ENCODE measurements at places on chromosomes 6 and 20.

DNA sequence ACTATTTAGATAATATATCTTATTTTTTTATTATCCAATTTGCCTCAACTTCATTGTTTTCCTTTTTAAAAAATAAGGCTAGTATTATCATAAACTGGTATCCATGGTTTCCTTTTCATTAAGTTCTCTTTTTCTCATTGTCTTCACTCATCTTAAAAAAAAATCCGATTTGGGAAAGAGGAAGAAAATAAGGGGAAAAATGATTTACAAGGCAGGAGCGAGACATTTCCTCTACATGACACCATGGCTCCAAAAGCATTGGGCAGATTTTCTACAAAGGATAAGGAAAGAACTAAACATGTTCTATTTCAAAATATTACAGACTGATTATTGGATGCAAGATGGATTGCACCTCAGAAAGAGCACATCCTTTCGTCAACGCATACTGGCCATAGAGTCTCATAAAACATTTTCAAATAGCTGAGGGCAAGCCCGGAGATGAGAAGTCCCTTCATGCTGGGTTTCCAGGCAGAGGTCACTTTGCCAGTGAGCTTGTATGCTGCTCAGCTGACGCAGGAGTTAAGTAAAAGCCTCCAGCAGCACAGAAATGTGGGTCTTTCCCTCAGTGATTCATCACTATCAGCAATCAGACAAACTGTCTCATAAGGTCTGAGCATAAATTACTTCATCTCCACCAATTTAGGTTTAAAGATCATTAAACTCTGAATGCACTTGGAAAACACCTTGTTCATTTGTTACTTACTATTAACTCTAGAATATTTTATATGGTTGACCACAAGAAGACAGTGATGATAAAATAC, 129.0 kb upstream of the TNFAIP3 start:
- no peaks in the 10 kb centered on the region for H3K4me1 ChIP-seq
- H3K4me3 ChIP-seq, result no peak overlapping the region
- H3K27ac ChIP-seq, result no peak overlapping the region
- H3K36me3 ChIP-seq, result no peaks in the 10 kb centered on the region
- peaks cover 7% of the 10 kb centered on the region for H3K27me3 ChIP-seq
- no peak for DNase-seq

GRCh38 chr20:62739581-62740285, 31.1 kb downstream of the NTSR1 start:
- H3K36me3 ChIP-seq, result no peaks in the 10 kb centered on the region
- H3K27ac ChIP-seq, result peak overlapping the region; percentile 98
- peak; percentile 40 for DNase-seq
- H3K4me1 ChIP-seq, result peaks cover 26% of the 10 kb centered on the region

DNA sequence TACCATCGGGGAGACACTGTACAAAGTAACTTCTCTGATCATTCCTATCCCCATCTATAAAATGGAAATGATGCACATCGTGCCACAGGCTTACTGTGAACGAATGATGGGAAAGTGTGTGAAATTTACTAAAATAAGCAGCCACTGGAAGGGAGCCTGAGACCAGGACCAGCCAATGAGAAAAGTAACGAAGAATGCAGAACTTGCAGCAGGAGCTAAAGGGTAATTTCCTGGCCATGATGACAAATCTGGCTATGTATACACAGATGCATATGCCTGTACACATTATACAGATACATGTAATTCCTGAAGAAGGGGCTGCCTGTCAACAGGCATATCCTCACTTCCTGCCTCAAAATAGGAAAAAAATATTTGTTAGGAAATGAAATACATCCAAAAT, 47.4 kb downstream of the GMDS start:
- no peaks in the 10 kb centered on the region for H3K27me3 ChIP-seq
- no peaks in the 10 kb centered on the region for H3K4me1 ChIP-seq
- no peak overlapping the region for H3K4me3 ChIP-seq
- DNase-seq, result no peak
- H3K36me3 ChIP-seq, result no peaks in the 10 kb centered on the region

DNA sequence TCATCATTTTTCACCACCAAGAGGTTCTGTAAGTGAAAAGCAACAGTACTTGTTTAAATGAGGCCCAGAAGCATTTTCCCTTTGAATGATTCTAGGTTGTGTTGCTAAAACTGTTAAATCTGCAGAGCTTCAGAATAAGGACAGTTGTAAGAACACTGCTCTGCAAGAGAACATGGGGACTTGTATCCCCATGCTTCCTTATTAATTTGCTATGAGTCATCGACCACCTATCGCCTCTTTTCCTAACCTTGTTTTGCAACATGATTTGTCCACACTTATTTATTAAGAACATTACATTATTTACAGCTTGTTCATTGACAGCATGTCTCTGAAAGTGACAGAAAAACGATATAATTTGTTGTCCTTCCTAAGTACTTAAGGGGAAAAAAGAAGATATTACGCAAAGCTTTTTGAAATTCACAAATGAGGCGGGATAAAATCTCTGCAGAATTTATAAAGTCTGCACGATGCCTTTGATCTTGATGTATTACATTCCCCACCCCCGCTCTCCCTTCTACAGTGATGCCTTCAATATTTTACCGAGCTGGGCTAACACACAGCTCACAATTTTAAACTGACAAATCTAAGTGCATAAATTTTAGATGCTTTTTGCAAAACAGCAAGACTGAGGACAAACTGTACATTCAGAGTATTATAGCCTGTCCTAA, 220.0 kb upstream of the SPTLC3 start:
- DNase-seq, result no peak
- no peaks in the 10 kb centered on the region for H3K27me3 ChIP-seq
- no peaks in the 10 kb centered on the region for H3K36me3 ChIP-seq
- H3K4me1 ChIP-seq, result no peaks in the 10 kb centered on the region

DNA sequence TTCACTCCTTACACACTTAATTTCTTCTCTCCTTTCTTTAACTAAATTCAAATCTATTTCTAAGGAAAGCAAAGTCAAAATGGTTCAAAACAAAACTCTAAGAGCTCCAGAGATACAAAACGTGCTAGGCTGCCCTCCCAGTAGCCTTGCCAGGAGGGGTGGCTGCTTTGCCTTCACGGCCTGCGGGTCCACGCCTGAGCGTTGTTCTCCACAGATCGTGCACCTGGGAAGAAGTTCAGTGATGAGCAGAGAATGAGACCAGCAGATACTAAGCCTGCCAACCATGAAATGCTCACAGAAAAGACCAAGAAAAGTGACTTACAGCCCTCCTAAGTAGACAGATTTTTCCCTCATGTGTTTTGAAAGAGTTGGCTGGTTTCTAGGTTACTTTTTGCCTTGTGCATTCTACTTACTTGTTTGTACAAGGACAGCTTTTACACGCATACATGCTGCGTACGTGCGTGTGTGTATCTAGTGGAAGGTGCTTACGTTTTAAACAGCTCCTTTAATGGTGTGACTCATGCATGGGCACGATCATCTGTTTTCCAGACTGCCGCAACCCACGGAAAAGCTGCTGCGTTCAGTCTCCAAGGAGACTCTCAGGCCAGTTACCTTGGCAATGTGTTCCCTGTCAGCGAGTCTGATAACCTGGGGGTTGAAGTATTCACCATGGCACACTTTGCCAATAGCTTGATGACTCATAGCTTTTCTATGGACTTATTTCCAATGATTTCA, 32.4 kb upstream of the PBOV1 start:
- no peak overlapping the region for H3K4me3 ChIP-seq
- no peak overlapping the region for H3K27ac ChIP-seq
- no peaks in the 10 kb centered on the region for H3K4me1 ChIP-seq
- no peak for DNase-seq

DNA sequence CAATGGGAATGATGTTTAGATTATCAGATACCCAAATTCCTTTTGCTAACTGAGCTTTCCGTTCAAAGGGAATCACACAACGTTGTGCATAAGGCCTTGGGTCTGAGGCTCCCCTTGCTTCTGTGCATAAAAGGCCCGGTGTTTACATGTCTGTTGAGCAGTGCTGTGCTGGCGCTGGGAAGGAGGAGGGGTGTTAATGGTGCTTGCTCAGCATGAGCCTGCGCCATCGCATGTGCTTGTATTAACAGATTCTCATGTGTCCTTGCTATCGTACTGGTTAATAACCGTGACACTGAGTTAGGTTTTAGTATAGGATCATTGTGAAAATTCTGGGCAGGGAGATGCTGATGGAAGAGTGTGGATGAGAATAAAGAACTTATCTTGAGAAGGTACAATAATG, 62.3 kb upstream of the TRAF3IP2 start:
- H3K27ac ChIP-seq, result peak overlapping the region; percentile 46
- H3K36me3 ChIP-seq, result peaks cover 13% of the 10 kb centered on the region
- no peak overlapping the region for H3K4me3 ChIP-seq
- no peak for DNase-seq
- peaks cover 38% of the 10 kb centered on the region for H3K27me3 ChIP-seq

- no peak overlapping the region for H3K27ac ChIP-seq
- H3K4me1 ChIP-seq, result no peaks in the 10 kb centered on the region
- peaks cover 3% of the 10 kb centered on the region for H3K27me3 ChIP-seq
- DNase-seq, result no peak
- no peak overlapping the region for H3K4me3 ChIP-seq
Observed at GRCh38 chr20:37932919-37933318, 30.0 kb downstream of the VSTM2L start.

GRCh38 chr6:129736105-129736504, 26.1 kb upstream of the ARHGAP18 start:
- H3K36me3 ChIP-seq, result no peaks in the 10 kb centered on the region
- H3K27ac ChIP-seq, result no peak overlapping the region
- H3K4me3 ChIP-seq, result no peak overlapping the region
- H3K27me3 ChIP-seq, result no peaks in the 10 kb centered on the region
